KG1 (cell line): ENCODE measurements at places on chromosomes 1 and 21.

DNA sequence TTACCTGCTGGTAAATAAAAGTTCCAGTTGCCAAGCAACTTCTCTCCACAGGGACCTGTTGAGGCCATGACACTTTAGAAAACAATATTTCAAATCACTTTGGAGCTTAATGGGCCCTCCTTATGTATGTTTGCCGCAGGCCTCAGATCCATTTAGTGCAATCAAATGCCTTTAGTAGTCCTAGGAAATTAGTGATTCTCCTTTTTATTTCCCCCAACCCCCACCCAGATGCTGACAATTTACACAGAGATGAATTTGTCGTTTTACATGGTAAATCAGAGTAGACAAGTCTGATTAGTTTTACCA is 83.6 kb downstream of the CLIC4 start:
- DNase-seq = no peak

DNA sequence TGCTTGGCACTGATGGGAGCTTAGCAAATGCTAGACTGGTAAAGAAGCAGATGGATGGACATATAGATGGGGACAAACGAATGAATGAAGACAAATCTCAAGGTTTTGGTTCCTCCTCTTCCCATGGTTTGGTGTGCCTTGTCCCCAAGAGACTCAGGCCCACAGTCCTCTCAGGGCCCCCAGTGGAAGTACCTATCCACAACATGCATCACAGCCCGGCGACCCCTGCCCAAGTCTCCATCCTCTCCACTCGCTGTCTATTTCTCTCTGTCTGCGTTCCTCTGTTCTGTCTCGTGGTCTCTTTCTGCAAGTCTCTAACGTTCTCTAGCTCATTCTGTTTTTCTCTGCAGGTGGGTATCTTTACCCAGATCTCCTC is 85.8 kb downstream of the GLIS1 start:
- no peak for DNase-seq

DNA sequence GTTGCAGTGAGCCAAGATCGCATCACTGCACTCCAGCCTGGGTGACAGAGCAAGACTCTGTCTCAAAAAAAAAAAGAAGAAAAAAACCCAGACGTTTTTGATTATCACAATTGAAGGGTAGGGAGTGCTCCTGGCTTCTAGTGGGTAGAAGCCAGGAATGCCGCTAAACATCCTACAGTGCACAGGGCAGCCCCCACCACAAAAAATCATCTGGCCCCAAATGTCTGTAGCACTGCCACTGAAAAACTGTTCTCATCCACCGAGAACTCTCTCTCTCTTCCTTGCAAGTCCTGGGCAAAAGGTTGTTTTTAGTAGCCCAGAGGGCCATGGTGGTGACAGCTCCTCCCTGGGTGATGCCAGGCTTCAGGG is 35.6 kb upstream of the GPR157 start:
- DNase-seq = no peak

- no peak for DNase-seq
These were observed 16.3 kb downstream of the SOX13 start for GRCh38 chr1:204089044-204089751.

- no peak for DNase-seq
These were observed at the start of gene MYOG for GRCh38 chr1:203085528-203086406. MYOG (minus strand) TSS chr1:203086012; CDS start chr1:203085961, 51 bp downstream.

GRCh38 chr1:93358293-93358692 is 12.6 kb downstream of the DR1 start:
- DNase-seq = no peak

GRCh38 chr1:167905671-167906070 is 8.3 kb downstream of the ADCY10 start:
- no peak for DNase-seq

GRCh38 chr1:53392460-53392859 is 64.6 kb upstream of the LRP8 start:
- DNase-seq = no peak

DNA sequence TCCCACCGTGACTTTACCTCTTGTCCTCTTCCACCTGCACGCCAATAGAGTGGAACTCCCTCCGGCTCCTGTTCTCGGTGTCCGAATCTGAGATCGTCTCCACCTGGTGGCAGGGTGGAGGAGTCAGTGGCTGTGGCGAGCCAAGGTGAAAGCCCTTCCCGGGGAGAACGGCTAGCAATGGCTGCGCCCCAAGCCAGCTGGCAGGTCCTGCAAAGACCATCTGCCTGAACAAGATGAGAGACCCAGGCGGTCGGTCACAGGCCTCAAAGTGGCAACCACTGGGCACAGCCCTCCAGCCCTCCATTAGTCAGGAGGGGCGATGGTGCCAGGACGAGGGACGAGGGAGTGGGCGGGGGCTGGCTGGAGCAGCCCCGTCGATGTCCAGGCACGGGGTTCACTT is 25.4 kb upstream of the SMIM12 start:
- DNase-seq = no peak

DNA sequence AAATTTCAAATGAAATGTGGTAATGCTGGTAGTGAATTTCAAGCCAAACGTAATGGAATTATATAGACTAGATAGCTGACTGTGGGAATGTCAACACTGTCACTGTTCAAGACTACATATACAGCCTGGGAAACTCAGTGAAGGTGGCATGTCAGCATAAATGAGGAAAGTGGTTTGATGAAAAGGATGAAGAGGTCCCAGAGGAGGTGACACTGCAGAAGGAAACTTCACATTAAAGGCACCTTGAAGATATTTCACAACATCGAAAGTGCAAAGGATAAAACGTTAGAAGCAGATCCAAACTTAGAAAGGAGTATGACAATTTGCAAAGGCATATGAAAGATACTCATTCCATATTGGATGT is 25.7 kb downstream of the MAPKAPK2 start:
- no peak for DNase-seq

DNA sequence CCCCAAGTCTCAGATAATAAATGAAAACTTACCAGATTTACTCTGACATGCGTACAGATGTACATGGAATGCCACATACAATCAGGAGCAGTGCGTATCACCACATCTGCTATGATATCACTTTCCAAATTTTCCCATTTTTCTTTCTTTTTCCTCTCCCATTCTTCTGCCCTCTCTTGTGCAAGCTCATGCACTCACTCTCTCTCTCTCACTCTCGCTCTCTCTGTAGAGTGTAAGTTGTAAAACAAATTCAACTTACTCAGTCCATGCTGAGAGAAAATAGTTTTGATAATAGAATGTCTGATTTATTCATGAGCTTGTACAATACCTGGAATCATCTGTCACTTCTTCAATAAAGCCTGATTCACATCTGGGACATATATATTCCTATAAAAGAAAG is 35.3 kb downstream of the RNF115 start:
- no peak for DNase-seq

DNA sequence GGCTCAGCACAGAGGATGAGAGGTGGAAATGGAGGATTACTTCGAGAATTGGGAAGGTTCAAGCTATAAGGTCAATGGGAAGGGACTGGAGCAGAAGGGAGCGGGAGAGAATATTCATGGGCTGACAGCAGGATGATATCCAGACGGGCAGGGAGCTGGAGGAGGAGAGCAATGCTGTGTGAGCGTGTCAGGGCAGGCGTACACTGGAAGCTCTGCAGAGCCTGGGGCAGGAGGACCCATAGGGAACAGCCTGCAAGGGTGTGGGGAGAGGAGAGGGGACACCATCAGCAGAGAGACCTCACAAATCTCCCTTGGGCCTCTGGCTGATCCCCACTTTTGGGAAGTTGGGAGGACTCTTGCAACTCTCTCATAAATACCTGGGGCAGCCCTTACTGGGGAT is 13.7 kb downstream of the CSF1 start:
- DNase-seq = no peak

DNA sequence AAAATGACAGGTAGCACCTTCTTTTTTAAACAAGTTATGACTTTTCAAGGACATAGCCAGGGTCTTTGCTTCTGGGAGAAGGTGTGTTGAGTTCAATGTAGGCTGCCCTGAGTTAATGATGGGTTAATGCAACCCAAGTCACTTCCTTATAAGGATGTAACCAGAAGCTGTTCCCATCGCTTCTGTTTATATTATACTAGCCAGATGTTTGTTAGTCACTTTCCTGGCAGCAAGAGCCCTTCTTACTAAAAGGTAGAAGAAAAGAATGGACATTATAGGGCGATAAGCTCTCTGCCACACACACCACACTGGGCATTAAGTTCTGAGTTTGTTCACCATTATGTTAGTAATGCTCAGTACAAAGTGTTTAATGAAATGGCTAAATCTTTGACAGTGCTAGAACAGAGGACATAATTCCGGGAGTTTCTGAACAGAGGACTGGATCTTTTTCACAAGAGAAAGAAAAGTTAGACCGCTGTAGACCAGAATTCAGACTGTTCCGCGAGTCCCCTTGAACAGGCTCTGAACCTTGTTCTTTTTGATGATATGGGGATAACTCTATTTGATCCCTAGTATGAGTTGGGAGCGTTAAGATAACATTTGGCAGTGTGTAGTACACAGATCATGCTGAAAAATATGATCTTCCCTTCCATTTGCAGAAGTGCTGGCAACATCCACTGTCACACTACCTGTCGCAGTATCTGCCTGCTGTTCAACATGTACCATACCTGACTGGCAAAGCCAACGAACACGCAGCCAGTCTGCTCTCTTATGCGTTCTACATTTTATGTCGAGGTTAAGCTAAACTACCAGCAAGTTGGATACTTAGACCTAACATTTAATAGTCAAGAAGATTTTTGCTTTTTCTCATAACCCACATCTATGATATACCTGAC is 41.0 kb downstream of the DEGS1 start:
- DNase-seq = no peak

DNA sequence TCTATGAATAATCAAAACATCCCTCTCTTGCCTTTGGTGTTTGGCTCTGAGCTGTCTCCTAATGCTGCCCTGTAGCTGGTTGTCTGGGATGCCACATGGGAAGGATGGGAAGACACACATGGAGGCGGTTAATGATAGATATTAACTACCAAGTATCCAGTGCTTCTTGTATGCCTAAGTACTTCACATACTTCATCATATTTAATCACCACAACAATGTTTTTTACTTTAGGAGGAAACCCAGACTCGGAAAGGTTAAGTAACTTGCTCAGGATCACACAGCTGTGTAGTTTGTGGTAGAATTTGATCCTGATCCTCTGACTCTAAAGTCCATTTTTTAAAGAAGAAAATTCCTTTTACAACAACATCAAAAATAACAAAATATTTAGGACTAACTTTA is 88.0 kb downstream of the HHAT start:
- no peak for DNase-seq

GRCh38 chr1:3846541-3846940 is 10.5 kb downstream of the CEP104 start:
- DNase-seq = no peak

DNA sequence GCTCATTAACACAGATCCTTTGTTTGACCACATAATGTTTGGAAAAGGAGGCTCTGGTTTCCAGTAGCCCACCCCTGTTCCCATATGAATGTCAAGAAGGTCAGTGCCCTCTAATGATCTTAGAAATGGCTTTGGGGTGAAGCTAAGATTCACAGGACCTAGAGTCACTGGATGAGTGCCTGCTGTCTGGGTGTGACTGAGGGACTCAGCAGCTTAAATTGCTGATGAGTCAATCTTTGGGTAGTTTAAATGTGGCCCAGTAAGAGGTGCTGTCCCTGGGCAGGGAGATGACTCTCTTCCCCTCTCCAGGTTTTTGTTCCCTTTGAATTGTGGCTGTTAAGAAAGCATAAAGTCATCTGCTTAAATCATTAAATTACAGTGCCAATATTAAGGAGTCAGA is 50.6 kb downstream of the L1TD1 start:
- no peak for DNase-seq

GRCh38 chr1:90394247-90394646 is 322.9 kb downstream of the BARHL2 start:
- no peak for DNase-seq

DNA sequence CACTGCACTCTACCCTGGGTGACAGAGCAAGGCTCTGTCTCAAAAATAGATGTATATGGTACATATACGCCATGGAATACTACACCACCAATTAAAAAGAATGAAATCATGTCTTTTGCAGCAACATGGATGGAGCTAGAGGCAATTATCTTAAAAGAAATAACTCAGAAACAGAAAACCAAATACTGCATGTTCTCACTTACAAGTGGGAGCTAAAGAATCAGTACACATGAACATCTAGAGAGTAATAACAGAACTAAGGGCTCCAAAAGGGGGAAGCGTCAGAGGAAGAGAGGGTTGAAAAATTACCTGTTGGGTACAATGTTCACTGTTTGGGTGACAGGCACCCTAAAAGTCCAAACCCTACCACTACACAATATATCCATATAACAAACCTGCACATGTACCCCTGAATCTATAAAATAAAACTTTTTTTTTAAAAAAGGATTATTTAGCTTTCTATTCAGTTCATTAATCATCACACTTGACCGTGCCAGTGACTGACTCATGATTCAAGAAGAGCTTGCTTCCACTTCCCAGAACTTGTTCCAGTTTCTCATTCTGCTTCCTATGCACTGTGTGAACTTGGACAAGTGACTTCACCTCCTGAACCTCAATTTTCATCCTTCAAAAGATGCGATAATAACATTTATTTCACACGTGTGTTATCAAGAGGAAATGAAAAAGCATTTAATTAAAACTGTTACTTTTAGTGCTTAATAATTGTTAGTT is 109.6 kb downstream of the PLPP3 start:
- DNase-seq = no peak

DNA sequence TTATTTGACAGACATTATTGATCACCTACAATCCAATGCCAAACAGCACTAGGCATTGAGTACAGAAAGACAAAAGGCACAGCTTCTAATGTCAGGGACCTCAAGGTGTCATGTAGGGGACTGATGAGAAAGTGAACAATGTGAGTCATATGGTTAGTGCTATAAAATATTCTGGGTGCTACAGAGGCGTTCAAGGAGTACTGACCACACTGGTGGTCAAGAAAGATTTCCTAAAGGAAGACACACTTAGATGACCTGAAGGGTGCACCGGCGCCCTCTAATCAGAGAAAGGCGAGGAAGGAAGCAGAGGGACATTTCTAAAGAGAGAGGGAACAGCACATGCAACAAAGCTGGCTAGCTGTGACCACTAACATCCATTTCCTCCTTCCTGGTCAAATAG is 64.9 kb upstream of the F3 start:
- no peak for DNase-seq

GRCh38 chr1:113946112-113946511 is 17.0 kb downstream of the HIPK1 start:
- DNase-seq = no peak

- DNase-seq = no peak
These were observed 71.4 kb downstream of the CD247 start for GRCh38 chr1:167446966-167447365.

- DNase-seq = no peak
These were observed 62.5 kb downstream of the PEX14 start for GRCh38 chr1:10537082-10537766.

DNA sequence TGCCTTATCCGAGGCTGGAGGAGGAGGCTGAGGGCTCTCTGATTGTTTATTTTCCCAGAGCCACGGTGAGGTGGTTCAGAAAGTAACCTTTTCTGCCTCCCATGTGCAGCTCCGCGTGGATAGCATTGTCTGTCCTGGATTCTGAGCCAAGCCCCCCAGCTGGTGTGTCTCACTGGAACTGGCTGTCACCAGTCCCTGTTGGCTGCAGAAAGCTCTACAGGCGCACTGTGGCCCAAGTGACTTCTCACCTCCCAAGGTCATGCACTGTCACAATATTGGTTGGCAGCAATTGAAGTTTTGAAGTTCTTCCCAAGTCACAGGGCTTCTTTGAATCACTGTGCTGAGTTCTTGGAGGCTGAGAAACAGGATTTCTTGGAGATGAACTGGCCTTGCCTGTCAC is 8.2 kb downstream of the BMP8A start:
- no peak for DNase-seq

- no peak for DNase-seq
These were observed 98.8 kb downstream of the MTR start for GRCh38 chr1:236893626-236894545.
